ENCODE measurements at places on chromosomes 16 and 17.

DNA sequence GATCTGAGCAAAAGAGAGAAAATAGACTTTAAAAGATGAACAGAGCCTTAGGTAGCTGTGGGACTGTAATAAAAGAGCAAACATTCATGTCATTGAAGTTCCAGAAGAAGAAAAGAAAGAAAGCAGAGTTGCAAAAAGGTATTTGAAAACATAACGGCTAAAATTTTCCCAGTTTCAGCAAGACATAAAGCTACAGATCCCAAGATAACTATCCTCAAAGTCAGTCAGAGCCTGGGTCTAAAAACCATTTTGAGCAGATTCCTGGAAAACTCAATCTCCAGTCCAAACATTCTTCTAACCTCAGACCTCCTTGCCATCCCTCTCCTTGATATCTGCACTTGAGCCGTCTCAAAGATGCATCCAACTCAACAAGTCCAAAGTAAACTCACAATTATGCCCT is 20.9 kb upstream of the CD300E start:
- DNase-seq, result no peak

DNA sequence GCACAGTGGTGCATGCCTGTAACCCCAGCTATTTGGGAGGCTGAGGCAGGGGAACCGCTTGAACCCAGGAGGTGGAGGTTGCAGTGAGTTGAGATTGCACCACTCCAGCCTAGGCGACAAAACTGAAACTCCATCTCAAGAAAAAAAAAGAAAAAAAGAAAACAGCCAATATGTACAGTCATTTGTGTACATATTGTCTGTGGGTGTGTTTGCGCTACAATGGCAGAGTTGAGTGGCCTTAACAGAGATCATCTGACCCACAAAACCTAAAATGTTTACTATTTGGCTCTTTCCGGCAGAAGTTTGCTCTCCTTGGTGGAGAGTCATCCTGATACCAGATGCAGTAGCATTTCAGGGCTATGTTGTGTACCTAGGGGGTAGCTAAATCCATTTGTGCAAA is 57.9 kb downstream of the ARSG start:
- DNase-seq, result peak; percentile 23

DNA sequence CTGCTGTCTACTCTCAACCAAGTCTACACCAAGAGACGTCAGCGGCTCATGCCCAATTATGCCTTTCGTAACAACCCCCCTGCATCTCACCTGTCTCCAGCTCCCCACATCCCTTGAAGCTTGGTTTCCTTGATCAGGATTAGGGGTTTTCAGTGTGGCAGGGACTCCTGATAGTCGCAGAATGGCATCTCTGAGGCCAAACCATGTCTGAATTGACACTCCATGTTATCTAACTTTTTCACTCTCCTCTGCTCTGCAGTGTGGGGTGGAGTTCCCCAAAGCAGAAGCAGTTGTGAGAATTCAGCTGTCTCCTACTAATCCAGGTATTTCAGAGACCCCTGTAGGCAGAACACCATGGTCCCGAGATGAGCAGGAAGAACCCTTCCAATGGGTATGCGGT is 5.6 kb upstream of the AHSP start:
- DNase-seq, result no peak

DNA sequence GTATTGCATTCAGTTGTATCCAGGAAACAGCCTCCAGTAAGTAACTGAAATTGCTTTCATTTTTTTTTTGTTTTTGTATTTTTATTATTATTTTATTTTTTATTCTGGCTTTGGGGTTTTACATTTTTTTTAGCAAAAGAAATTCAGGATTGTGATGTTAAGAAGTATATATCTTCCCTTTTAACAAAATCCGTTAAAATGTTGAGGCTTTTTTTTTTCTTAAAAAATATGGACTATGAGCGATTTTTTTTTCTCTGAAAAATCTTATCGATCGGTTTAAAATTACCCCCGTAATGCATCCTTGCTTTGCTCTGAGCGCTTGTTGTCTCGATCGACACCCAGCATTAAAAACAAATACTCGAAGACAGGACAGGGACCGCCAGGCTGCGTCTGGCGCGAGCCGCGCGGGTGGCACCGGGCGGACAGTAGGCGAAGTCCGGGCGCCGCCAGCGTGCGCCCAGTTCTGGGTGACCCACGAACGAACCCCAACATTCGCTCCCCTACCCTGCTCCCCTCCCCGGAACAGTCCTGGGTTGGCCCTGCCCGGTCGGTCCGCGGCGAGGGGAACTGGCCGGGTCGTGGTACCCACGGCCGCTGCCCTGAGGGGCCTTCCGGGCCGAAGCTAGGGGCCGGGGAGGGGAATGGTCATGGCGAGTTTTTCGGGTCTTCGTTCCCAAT is 482 bp downstream of the BAHCC1 start:
- no peak for DNase-seq

- peak; percentile 54 for DNase-seq
Measured at GRCh38 chr16:50276801-50277555, 10.6 kb downstream of the ADCY7 start.

GRCh38 chr17:41824086-41824485 is 11.3 kb downstream of the FKBP10 start:
- DNase-seq, result no peak

GRCh38 chr17:68955181-68955841 is at the start of gene ABCA8:
TSS of gene ABCA8 (minus strand) at chr17:68955392. CDS start at chr17:68942034, 13,358 bp downstream.
- DNase-seq, result no peak

DNA sequence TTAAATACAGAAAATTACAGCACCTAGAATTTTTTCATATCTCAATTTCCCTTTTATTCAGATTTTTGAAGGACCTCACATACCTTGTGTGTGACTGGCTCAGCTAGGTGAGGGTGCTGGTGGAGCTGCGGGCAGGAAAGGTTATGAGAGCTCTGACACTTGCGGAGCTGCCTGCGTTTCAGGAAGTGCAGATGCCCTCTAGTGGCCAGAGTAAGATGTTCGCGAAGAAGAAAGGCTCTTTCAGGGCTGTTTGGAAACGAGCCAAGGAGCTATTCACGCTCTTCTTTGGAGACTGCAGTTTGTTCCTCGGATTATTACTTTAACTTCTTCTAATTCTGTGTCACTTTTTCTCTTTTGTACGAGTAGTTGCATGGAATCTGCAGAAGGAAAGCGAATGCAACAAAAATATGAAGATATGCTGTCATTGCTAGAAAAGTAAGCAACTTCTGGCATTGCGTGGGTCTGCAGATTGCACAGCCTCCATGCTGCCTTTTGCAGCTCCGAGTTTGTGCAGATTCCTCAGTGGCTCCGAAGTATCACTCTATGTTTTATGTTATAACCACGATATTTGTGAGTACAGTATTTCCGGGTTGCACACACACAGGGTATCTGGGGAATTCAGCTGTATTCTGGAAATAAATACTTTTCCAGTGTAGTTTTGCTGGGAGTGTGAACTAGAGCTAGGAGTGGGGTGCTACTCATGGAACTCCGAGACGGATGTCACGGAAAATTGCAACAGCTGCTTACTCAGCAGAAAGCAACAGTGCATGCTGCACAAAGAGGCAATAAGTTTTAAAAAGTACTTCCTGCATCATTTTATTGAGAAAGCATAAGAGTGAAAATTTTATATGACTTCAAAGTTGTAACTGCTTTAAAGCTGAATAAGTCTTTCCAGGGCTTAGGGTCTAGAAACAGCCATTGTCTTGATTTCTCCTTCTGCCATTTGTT is 46.3 kb downstream of the DNAH9 start:
- DNase-seq, result peak; percentile 61

DNA sequence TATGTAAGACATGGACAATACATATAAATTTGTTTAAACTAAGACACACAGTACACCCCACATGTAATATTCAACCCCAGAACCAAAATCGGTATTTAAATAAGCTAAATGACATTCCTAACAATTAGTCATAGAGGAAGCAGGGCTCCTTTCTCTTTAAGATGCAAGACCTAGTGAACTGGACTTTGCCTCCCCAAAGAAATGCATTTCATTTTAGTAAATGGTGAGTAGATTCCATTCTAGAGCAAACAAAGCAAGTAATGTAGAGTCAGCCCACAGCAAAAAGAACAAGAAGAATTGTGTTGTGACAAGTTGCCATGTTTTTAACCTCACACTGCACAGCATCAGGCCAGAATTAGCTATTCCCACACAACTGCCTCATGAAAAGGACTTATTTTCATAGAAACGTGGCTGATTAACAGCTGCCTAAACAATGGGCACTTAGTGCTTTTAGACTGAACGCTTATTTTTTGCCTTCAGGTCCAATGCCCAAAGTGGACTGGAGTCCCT is 14.4 kb downstream of the DNAJC7 start:
- DNase-seq, result no peak

DNA sequence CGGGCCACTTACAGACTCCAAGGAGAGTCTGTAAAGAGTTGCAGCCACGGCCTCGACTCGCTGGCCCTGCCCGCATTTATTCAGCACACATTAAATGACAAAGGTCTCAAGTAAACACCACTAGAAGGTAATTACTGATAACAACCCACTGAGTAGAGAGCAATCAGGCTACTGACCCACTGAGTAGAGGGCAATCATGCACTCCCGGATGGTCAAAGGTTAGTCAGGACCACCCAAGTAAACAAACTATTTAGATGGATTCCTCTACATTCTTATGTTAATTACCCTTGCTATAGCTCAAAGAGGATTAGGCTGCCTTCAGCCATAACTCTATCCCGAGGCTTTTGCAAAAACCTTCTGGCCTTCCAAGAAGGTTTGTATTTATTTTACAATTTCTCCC is 30.7 kb upstream of the ZNF267 start:
- DNase-seq, result no peak

GRCh38 chr17:1391577-1391976 is 8.4 kb downstream of the YWHAE start:
- no peak for DNase-seq

DNA sequence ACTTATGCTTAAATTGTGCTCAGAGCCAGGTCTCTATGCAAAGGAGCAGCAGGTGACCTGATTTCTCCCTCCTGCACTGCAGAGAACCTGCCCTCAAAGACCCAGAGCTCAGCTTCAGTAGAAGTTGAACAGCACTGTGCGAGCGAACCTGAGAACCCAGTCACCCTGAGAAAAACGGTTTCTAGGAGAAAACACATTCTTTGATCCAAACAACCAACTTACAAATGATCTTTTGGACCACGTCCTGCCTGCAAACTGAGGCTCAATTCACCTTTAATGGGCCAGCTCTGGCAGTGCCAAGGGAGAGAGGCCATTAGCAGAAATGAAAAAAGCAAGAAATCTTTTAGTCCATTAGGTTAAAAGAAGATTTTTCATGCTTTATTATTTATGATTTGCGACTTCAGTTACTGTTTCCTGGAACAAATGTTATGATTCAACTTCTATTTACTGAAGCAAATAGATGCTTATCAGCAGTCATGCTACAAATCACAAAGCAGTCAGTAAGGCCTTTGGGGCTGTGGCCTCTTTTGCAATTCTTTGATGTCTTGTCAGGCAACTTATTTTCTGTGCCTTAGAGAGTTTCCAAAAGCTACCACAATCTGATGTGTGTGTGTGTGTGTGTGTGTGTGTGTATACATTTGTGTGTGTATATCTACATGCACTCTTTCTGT is 65.7 kb upstream of the LRRC37A3 start:
- peak; percentile 50 for DNase-seq

DNA sequence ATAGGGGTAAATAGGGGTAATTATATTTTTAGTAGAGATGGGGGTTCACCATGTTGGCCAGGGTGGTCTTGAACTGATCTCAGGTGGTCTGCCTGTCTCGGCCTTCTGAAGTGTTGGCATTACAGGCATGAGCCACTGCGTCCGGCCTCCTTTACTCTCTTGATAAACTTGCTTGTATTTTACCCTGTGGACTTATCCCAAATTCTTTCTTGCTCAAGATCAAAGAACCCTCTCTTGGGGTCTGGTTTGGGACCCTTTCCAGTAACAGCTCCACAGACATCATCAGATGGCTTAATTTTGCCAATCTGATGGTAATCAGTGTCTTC is 5.6 kb upstream of the C1QTNF1 start:
- DNase-seq, result no peak

DNA sequence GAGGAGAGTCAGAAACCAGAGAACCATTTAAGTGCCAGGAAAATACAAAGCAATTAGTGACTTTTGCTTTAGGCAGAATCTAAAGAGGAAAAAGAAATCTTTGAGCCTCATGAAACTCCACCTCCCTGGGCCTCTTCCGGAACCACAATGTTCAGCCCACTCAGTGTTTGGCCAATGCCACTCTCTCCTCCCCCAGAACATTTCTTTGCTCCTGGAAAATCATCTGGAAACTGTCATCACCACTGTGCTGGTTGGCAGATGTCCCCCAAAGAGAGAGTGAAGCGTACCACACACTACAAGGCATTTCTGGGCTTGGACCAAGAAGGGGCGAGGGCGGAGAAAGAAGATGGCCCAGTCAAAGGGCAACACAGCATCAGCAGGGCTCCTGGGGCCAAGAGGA is 7.1 kb upstream of the SOX9 start:
- DNase-seq, result no peak

DNA sequence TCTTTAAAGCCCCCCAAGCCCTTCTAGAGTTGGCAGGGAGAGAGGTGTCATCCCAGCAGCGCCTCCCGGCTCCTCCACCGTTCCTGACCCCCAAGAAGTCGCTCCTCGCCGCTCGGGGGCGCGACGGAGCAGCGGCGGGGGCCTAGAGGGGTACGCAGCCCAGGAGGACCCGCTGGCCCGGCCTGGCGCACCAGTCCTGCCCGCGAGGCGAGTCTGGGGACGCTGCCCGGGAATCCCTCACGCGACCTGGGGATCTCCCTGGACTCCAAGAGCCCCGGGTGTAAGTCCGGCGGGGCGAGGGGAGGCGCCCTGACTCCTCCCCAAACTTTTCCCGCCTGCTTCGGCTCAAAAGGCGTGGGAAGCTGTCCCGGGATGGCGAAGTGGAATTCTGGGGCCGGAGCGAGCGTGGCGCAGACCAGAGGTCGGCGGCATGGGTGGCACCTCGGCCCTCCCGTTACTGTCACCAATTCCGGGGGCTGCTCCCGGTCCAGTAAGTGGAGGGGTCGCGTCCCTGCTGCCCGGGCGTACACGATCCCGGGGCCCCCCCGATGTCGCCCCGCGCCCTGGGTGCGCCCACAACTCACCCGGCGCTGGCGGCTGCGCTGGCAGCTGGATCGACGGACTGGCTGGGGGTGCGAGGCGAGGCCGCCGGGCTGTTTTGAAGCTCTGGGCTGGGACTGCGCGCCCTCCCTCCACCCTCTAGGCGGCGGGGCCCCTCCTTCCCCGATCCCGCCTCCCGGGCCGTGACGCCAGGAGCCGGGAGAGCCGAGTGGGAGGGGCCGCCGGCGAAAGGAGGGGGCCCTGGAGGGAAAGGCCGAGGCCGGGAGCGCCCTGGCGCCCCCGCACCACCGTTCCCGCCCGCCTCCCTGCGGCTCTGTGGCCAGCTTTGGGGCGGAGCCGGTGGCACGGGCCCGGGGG is at the start of gene EMP2:
TSS of gene EMP2 (minus strand) at position 634 of the 918 bp plus-strand sequence. CDS start 32,981 bp downstream, outside the sequence.
- no peak for DNase-seq

- no peak for DNase-seq
Measured at GRCh38 chr16:79171504-79171903, 429.0 kb downstream of the MAF start.
